ENCODE measurements at places on chromosomes 1 and 21.

DNA sequence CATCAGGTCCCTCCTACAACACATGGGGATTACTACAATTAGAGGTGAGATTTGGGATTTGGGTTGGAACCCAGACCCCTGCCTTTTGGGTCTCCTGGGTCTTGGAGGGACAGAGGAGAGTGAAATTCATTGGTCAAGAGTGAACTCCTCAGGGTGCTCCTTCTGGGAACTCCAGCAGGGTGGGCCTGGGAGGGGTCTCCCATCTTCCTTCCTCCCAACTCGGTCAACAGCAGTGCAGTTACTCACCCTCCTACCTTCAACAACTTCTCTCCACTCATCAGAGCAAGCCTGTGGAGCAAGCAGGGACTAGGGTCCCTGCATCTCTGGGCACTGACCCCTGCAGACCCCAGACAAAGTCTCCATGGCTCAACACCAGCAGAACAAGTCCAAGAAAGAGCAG, 89.3 kb upstream of the TMPRSS2 start:
- DNase-seq = no peak

- DNase-seq = no peak
These were observed 130.6 kb upstream of the CD34 start for GRCh38 chr1:208041505-208041904.

GRCh38 chr1:216462066-216462775, 39.0 kb upstream of the USH2A start:
- no peak for DNase-seq

- DNase-seq = peak; percentile 90
These were observed at the start of gene PFKFB2 for GRCh38 chr1:207052911-207053769. TSS of gene PFKFB2 (plus strand) at chr1:207053275. CDS start at chr1:207054718, 1,443 bp downstream.

- DNase-seq = no peak
These were observed 748 bp downstream of the PDZK1IP1 start for GRCh38 chr1:47188791-47189785.

GRCh38 chr1:7280347-7280960, 490.6 kb upstream of the VAMP3 start:
- DNase-seq = no peak

DNA sequence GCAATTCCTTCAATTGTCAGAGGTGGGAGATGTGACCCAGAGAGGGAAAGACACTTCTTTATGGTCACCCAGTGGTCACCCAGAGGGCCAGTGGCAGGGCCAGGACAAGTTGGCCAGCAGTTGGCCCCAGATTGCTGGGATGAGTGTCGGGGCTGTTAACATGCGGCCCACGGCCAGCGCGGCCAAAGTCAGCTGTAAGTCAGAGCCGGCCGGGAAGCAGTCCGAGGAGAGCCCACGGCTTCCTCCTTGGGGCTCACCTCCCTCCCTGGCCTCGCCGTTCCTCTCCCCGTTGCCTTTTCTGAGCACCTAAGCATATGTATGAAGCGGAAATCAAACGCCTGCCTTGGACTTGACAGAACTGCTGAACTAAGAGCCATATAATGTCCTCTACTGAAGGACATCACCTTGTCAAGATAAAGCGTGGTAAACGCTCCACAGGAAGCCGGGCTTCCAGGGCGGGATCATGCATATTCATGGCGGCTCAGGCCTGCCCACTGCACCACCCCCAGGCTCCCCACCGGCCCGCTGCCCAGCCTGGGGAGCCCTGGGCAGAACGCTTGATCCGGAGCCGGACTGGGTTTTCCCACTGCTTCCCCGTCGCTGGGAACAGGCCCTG, 245.4 kb upstream of the POU3F1 start:
- DNase-seq = no peak

DNA sequence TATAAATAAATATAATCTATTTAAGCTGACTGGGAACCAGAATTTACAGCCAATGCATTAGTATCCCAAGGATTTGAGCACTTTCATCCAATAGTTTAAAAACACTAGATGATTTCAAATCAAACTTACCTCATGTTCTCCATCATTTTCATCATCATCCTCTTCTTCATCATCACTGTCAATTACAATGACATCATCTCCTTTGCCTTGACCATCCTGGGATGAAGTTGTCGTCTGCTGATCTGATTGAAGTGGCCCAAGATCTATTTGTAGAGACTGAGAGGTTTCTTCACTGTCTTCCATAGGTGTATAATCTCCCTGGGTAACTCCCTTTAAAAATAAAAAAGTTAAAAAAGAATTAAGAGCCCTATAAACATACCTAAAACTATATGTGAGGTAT, 47.7 kb downstream of the TPR start:
- no peak for DNase-seq

GRCh38 chr1:57826535-57826934, 402.7 kb upstream of the DAB1 start:
- no peak for DNase-seq

- DNase-seq = no peak
These were observed 56.8 kb upstream of the HNRNPU start for GRCh38 chr1:244920911-244921761.

DNA sequence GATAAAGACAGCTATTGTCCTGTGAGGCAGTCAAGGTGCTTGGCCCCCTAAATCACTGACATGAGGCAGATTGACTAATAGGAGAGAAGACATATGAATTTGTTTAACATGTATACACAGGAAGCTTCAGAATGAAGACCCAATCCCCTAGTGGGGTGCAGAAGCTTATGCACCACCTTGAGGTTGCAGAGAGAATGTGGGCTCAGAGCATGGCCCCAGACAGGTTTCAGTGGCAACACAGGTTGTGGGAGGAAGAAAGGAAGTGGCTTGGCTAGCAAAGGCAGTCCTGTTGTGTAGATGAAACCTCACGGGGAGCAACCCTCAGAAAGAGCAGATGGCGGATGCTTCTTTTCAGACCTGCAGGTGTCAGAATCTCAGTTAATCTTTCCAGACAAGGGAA, 37.0 kb upstream of the PARP1 start:
- no peak for DNase-seq

GRCh38 chr1:211695135-211695816, 19.9 kb upstream of the NEK2 start:
- DNase-seq = no peak

DNA sequence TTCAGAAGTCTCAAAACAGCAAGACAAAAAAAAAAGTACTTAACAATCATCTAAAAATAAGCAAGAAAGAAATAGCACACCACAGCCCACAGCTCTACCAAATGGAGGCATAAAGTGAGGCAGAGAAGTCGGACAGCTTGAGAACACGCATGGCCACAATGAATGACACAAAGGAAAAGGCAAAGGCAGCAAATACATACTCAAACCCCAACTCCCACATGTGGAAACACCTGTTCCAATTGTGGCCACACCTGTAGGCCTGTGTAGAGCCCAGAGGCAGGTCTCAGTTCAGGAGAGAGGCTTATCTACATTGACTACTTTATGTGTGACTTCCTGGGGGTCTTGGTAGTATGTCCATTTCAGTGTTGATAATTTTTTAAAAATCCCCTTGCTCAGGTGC, 543.5 kb downstream of the LMO4 start:
- no peak for DNase-seq

GRCh38 chr1:234969011-234969441, 159.6 kb downstream of the TOMM20 start:
- no peak for DNase-seq

DNA sequence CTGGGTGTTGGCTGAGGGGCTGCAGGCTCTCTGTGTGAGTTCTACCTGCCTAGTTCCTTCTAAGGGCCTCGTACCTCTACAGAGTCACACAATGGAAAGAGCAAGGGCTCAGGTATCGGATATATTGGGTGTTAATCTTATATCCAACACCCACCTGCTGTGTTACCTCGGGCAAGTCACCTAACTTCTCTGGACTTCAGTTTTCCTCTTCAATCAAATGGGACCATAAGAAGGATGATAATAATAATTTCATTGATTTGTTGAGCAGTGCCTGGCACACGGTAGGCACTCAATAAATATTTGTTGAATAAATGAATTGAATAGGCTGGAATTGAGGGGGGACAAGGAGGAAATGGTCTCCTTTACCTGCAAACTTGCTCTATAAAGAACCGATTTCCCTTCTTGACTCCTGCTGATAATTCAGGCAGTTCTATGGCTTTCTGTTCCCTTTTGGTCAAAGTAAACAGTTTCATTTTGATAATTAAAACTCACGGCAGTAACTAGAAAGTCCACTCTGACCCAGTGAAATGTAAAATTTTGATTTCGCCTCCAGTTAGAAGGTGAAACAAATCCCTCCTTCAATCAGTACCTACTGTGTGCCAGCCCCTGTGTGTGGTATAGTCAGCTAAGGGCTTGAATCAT, 16.5 kb upstream of the MAN1C1 start:
- DNase-seq = no peak

Measured in C1 segment of cervical spinal cord (tissue), 14 donors.